ENCODE measurements at places on chromosomes 7 and 10. TPM values are rescaled to one million over a fixed set of nuclear protein-coding genes. Genes with fewer than 3 reads are reported as not detected.

Gene PIP
- not detected for polyA plus RNA-seq

GRCh38 chr10:15515202-15515601 is 144.1 kb upstream of the FAM171A1 start:
- no peaks in the 10 kb centered on the region for H3K4me1 ChIP-seq
- H3K4me3 ChIP-seq, result no peak overlapping the region
- DNase-seq, result no peak
- no peaks in the 10 kb centered on the region for H3K36me3 ChIP-seq
- H3K27me3 ChIP-seq, result no peaks in the 10 kb centered on the region

Gene SLC18A3
- polyA plus RNA-seq, result not detected

GRCh38 chr7:54339073-54339472 is 203.1 kb upstream of the VSTM2A start:
- H3K4me3 ChIP-seq, result no peak overlapping the region
- H3K27me3 ChIP-seq, result no peaks in the 10 kb centered on the region
- H3K36me3 ChIP-seq, result no peaks in the 10 kb centered on the region
- no peak overlapping the region for H3K27ac ChIP-seq

GRCh38 chr7:133082390-133082766 is 488 bp upstream of the CHCHD3 start:
- H3K27me3 ChIP-seq, result no peaks in the 10 kb centered on the region
- H3K36me3 ChIP-seq, result no peaks in the 10 kb centered on the region
- no peak overlapping the region for H3K27ac ChIP-seq
- H3K4me1 ChIP-seq, result no peaks in the 10 kb centered on the region
- H3K4me3 ChIP-seq, result no peak overlapping the region

Gene ANKRD22
- not detected for polyA plus RNA-seq

GRCh38 chr7:150326657-150327268 is 3.4 kb upstream of the ACTR3C start:
- no peak for DNase-seq
- H3K36me3 ChIP-seq, result no peaks in the 10 kb centered on the region
- no peaks in the 10 kb centered on the region for H3K27me3 ChIP-seq
- no peaks in the 10 kb centered on the region for H3K4me1 ChIP-seq
- no peak overlapping the region for H3K27ac ChIP-seq

DNA sequence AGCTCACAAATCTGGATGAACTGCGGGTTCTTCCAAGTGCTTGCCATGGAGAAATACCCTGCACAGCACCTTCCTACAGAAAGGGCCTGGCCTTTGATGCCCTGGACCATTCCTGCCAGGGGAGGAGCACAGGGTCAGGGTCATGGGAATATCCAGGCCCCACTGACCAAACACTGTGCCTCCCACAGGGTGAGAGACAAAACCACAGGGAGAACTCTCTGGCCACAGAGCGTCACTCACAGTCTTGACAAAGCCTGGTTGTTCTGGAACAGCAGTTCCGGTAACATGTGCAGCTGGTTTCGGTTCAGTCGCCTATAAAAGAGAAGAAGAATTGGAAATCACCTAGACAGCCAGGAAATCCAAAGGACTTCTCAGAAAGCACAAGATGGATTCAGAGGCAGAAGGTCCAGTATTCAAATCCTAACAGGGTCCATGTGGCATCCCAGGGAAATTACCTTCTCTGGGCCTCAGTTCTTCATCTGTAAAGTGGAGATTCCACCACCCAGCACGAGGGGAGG is 28.1 kb downstream of the SLIT1 start:
- no peak overlapping the region for H3K4me3 ChIP-seq
- no peaks in the 10 kb centered on the region for H3K27me3 ChIP-seq
- H3K4me1 ChIP-seq, result no peaks in the 10 kb centered on the region

Gene PIK3AP1
- 0.24 TPM for polyA plus RNA-seq

Gene ASIC3
- polyA plus RNA-seq, result 0.07 TPM

Gene LRMDA
- 0.76 TPM for polyA plus RNA-seq

DNA sequence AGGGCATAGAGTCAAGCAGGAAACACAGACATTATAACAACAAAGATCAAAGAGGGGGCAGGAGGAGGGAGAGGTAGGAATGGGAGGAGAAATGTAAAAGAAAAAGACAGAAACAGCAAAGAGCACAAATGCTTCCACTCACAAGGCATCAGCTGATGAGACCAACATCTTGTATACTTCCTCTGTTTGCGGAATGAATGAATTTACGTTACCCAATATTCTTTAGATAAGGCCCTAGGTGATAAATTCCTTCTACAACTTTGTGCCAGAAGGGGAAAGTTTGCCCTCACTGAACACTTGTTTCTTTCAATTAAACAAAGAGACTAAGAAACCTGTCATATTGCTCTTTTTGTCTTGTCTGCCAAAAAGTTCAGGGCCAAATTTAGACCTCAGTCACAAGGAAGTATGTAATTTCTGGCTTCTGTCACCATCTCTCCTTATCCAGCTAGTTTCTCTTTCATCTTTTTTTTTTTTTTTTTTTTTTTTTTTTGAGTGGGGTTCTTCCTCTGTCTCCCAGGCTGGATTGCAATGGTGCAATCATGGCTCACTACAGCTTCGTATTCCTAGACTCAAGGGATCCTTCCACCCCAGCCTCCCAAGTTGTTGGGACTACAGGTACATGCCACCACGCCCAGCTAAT is 116.4 kb upstream of the NANOS1 start:
- DNase-seq, result no peak
- H3K27me3 ChIP-seq, result peaks cover 3% of the 10 kb centered on the region
- H3K36me3 ChIP-seq, result no peaks in the 10 kb centered on the region

Gene MTERF1
- polyA plus RNA-seq, result 8.8 TPM

Gene FKBP9
- polyA plus RNA-seq, result 230 TPM

DNA sequence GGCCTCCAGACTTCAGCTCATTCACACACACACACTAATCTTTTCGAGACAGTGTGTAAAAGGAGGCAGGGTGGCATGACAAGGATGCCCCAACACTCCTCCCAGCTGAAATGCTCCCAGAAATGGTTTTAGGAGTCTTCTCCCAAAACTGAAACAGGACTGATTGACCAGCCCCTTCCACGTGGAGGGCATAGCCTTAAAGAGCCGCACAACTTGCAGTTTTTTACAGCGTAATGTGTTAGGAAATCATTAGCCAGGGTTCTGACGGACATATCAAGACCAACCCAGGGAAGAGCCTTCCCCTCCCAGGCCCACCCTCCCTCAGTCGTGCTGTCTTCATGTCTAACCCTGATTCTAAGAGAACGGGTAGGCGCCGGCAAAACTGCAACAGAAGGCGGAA is 224.6 kb downstream of the TNS3 start:
- no peak overlapping the region for H3K27ac ChIP-seq
- peaks cover 2% of the 10 kb centered on the region for H3K4me1 ChIP-seq
- DNase-seq, result no peak
- peaks cover 2% of the 10 kb centered on the region for H3K36me3 ChIP-seq

DNA sequence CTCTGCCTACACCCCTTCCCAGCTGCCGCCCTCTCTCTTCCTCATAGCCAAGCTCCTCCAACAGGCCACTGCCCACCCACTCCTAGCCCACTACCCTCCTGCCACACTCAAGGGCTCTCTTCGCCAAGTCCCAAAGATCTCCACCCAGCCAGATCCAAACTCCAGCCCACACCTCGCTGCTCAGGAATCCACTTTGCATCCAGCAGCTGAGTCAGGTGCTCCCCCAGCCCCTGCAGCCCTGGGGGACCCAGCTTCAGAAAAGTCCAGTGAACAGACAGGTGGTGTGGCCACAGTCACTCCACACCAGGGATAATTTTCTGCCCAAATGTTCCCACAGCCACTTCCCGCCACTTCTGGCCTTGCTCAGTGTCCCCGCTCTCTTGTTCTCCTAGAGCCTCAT is 10.9 kb downstream of the OGDHL start:
- no peaks in the 10 kb centered on the region for H3K27me3 ChIP-seq
- no peak for DNase-seq
- no peak overlapping the region for H3K27ac ChIP-seq

Gene WAC
- 76.1 TPM for polyA plus RNA-seq

GRCh38 chr10:3981300-3981699 is 196.3 kb upstream of the KLF6 start:
- no peak for DNase-seq
- no peaks in the 10 kb centered on the region for H3K4me1 ChIP-seq
- H3K4me3 ChIP-seq, result no peak overlapping the region
- no peaks in the 10 kb centered on the region for H3K27me3 ChIP-seq

Gene GPR146
- polyA plus RNA-seq, result 2.2 TPM

DNA sequence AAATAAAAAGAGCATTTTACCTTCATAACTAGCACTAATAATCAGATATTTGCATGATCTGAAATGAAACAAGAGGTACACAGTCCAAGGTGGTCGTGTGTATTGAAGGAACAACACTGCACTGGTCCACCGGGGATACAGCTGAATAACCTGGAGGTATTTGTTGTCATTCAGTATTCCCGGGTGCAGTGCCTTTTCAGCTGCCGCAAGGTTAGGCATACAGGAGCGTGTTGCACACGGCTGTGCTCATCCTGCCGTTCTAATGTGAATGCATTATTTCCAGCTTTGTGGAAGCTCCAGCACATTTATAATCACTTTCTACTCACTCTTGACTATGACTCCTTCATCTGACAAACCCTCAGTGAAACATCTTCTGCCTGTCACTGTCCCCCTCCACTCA is 377.8 kb downstream of the GFRA1 start:
- no peaks in the 10 kb centered on the region for H3K36me3 ChIP-seq
- H3K27ac ChIP-seq, result no peak overlapping the region
- H3K27me3 ChIP-seq, result no peaks in the 10 kb centered on the region

Gene TCERG1L
- 0.02 TPM for polyA plus RNA-seq

GRCh38 chr10:9219860-9220259 is 1165.4 kb downstream of the GATA3 start:
- no peak for DNase-seq
- no peaks in the 10 kb centered on the region for H3K4me1 ChIP-seq
- H3K36me3 ChIP-seq, result no peaks in the 10 kb centered on the region
- H3K27ac ChIP-seq, result no peak overlapping the region

Gene ZNF503
- polyA plus RNA-seq, result 3.4 TPM

GRCh38 chr10:117322260-117322659 is 53.0 kb downstream of the PDZD8 start:
- no peaks in the 10 kb centered on the region for H3K27me3 ChIP-seq
- H3K36me3 ChIP-seq, result no peaks in the 10 kb centered on the region
- no peak overlapping the region for H3K27ac ChIP-seq
- peak; percentile 32 for DNase-seq
- no peaks in the 10 kb centered on the region for H3K4me1 ChIP-seq

Gene TAS2R16
- polyA plus RNA-seq, result not detected

Gene NKX2-3
- polyA plus RNA-seq, result not detected

- H3K27me3 ChIP-seq, result no peaks in the 10 kb centered on the region
- no peaks in the 10 kb centered on the region for H3K36me3 ChIP-seq
- DNase-seq, result no peak
- H3K27ac ChIP-seq, result no peak overlapping the region
- no peak overlapping the region for H3K4me3 ChIP-seq
These were observed 336.3 kb downstream of the PTPRN2 start for GRCh38 chr7:158251061-158251965.

- DNase-seq, result peak; percentile 50
- H3K36me3 ChIP-seq, result no peaks in the 10 kb centered on the region
- H3K27ac ChIP-seq, result peak overlapping the region; percentile 51
- peak overlapping the region; percentile 5 for H3K4me3 ChIP-seq
- H3K4me1 ChIP-seq, result peaks cover 15% of the 10 kb centered on the region
These were observed 117.7 kb downstream of the CCNY start for GRCh38 chr10:35453855-35454532.

Gene TRIM74
- not detected for polyA plus RNA-seq

DNA sequence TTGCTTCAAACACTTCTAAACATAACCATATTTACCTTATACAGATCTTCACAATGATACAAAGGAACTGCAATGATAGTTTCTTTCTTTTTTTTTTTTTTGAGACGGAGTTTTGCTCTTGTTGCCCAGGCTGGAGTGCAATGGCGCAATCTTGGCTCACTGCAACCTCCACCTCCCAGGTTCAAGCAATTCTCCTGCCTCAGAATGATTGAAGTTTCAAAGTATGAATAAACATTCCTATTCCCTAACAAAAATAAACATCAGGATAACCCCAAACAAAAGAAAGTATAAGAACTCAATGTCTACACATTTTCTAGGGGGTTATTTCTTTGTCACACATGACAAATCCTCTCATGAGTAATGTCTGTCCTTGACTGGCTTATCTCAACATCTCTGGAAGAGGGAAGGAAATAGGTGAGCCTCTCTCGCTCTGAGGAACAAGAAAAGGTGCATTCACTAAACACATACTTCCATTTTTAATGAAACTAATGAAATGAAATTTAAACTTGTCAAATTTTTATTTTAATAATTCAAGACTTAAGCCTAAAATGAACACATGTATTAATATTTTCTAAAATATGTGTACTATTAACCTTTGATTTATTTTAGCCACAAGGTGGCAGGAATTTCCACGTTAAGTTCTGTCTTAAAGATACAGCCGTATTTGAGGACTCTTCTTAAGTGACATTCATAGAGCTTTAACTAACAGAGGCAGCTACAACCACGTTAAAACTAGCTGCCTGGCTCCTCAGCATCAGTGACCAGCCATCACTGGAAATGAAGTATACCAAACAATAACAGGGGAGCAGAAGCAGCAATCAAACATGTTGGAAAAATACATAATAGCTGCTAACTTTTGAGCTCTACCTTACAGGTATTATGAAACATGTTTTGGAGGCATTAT is 58.3 kb downstream of the MALSU1 start:
- no peak overlapping the region for H3K27ac ChIP-seq
- no peak overlapping the region for H3K4me3 ChIP-seq
- peak; percentile 66 for DNase-seq
- no peaks in the 10 kb centered on the region for H3K27me3 ChIP-seq
- H3K4me1 ChIP-seq, result no peaks in the 10 kb centered on the region

GRCh38 chr7:44145969-44146911 is 5.1 kb upstream of the MYL7 start:
- H3K4me3 ChIP-seq, result peak overlapping the region; percentile 45
- H3K36me3 ChIP-seq, result no peaks in the 10 kb centered on the region
- no peaks in the 10 kb centered on the region for H3K4me1 ChIP-seq
- peaks cover 20% of the 10 kb centered on the region for H3K27me3 ChIP-seq

DNA sequence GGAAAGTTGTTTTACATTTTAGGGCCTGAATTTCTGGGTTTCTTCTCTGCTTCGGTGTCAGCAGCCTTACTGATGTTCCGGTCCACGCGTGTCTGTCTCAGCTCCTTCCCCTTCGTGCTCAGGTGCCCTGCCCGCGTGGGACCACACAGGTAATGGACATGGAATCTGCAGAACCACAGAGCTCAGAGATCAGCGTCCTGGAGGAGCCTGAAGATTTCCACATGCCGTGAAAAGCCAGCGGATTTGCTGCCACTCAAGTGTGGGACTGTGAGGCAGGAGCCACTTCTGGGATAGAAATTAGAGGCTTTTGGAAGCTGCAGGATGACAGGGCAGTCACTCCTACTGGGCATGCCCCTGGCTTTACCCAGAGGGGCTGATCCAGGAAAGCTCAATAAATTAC is 666.1 kb upstream of the FOXK1 start:
- no peaks in the 10 kb centered on the region for H3K27me3 ChIP-seq
- no peaks in the 10 kb centered on the region for H3K36me3 ChIP-seq
- H3K27ac ChIP-seq, result no peak overlapping the region

DNA sequence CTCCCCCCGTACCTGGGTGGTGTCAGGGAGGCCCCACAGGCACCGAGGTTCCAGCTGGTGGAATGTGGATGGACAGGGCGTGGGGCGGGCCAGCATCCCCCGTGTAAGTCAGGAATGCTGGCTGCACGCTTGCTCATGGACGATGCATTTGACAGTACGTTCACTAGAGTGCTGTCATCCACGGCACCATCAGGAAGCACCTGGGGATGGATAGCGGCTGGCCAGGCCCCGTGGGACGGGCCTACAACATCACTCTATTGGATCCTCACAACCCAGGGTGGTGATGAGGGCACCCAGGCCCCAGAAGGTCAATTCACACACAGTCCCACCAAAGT is 63.6 kb downstream of the INSIG1 start:
- no peak overlapping the region for H3K4me3 ChIP-seq
- H3K36me3 ChIP-seq, result no peaks in the 10 kb centered on the region
- no peaks in the 10 kb centered on the region for H3K4me1 ChIP-seq
- no peak for DNase-seq
- no peak overlapping the region for H3K27ac ChIP-seq
- H3K27me3 ChIP-seq, result no peaks in the 10 kb centered on the region

Measured in fibroblast of lung (primary cell).